ENCODE measurements at places on chromosomes 6 and 20.

DNA sequence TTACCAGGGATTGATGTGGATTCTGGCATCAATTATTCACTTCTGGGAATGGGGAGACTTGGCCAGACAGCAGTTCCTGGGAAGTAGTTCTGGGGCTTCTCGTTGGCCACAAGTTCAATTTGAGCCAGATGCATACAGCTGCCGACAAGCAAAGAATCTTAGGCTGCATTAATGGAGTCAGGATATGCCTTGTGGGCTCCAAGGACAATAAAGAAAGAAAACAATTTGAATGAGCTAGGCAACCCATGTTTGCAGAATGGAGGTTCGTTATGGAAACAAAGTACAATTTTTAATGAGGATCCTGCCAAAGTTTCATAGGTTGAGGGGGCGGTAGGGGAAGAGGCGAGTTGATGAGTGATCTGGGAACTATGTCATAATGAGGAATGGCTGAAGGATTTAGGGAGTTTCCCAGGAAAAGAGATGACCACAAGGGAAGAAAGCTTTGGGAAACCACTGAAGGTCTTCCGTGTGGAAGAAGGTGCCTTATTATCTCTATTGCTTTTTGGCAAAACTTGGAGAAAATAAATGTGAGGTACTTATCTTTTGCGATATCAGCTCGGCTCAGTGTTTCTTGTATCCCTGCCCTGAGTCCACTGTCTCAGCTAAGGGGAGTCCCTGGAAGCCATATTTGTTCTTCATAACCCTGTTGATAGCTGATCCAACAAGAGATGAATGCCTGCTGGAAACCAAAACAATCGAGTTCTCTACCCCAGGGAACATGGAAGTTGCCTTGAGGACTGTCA is 181.0 kb upstream of the ZNF217 start:
- no peaks in the 10 kb centered on the region for H3K4me1 ChIP-seq
- no peak overlapping the region for H3K4me3 ChIP-seq
- H3K27me3 ChIP-seq, result no peaks in the 10 kb centered on the region
- no peaks in the 10 kb centered on the region for H3K36me3 ChIP-seq
- H3K27ac ChIP-seq, result no peak overlapping the region

DNA sequence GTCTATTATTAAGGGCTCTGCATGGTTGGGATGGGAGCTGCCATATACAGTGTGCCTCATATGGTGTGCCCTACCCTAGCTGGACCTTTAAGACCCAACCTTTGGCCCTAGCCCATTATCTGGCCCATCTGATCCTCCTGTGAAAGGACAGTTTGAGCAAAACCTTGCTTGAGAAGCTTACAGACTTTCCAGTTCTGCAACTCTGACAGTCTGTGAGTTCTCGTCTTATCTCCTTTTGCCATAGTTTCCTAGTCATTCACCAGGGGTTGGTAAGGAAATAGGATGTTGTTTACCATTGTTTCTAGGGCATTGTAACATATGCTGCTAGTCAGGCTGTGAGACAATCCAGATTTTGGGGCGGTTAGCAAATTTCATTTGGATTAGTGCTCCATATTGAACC is 17.2 kb downstream of the CTNNBL1 start:
- no peaks in the 10 kb centered on the region for H3K4me1 ChIP-seq
- no peak overlapping the region for H3K4me3 ChIP-seq
- H3K36me3 ChIP-seq, result no peaks in the 10 kb centered on the region
- no peak for DNase-seq

DNA sequence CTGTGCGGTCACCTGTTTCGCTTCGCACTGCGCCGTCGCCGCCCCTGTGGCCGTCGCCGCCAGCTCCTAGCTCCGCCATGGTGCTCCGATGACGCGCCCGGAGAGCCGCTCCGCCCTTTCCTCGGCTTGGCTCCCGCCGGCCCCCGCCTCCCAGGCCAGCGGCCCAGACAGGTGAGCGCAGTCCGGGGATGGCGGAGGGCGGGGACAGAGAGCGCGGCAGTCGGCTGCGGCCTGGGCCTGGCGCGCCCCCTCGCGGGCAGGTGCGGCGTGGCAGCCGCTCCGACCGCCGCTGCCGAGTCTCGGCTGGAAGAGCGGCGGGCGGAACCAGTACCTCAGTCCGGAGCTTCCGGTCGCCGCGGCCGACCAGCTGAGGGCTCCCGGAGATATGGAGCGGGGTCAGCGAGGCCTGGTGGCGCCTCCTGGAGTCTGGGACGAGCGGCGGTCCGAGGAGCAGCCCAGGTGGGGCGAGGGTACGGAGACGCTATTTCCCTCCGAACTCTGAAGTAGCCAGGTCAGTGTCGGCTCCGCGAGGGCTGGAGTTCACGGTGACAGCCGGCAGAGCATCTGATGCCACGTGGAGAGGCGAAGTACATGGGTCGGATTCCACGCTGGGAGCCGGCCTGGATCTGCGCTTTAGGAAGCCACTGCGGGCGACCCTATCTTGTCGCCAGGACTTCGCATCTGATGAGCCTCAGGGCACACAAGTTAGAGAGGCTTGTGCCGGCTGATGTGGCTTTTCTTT is at the start of gene MAP7:
MAP7 (minus strand) TSS at position 93 of the 742 bp plus-strand sequence; CDS start at position 79, 14 bp downstream.
- peak within 1 kb of the TSS; percentile 60 for H3K27ac ChIP-seq
- H3K4me3 ChIP-seq, result peak within 1 kb of the TSS; percentile 56
- H3K27me3 ChIP-seq, result peaks cover 7% of the 10 kb centered on the region

DNA sequence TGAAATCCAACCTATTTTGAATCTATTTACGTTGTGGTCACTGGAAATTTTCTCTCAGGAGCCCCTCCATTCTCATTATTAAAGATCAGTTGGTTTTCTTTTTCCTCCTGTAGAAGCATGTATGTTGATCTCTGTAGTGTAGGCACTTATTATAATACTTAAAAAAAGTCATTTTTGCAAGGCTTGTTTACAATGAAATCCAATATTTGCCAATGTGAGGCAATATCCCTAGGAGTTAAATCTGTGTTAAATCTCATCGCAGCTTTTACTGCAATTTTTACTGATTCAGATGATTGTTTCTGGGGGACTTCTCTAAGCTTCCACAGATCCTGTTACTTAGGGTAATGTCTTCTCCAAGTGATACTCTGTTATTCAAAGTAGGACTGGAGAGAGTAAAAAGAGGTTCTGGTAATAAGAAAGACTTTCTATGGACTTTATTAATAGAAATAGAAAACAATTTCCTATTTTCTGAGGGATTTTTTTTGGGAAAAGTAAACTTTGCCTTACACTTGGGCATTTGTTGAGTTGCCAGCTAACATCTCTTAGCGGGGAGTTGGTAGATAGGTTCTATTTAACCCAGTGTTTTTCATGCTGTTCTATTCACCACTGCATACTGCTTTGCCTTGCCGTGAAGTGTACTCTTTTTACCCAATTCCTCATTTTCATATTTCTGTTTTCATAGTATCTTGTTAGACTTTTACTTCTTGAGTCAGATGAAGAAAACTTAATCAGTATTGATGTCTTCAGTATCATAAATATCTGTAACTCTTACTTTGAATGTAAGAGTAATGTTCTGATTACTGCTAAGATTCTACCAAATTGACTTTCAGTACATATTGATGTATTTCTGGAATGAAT is 48.6 kb downstream of the CDKAL1 start:
- no peaks in the 10 kb centered on the region for H3K4me1 ChIP-seq
- H3K4me3 ChIP-seq, result no peak overlapping the region
- H3K36me3 ChIP-seq, result no peaks in the 10 kb centered on the region
- no peak overlapping the region for H3K27ac ChIP-seq

DNA sequence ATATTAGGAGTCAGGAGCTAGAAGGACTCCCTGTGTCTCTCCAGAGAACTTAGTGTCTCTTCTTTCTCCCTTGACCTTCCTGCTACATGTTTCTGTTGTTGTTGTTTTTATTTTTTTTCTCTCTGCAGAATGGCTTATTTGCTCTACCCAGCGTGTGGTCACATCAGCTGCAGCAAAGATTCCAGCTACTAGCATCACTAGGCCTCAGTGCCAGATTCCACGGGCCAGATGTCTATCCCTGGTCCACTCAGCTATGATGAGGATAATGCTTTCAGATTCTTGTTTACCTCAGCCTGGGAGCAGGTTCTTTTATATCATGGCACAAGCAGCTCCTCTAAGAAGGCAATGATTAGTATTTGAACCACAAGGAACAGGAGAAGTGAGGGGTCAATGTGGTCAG is 110.0 kb downstream of the PLCB1 start:
- H3K36me3 ChIP-seq, result no peaks in the 10 kb centered on the region
- H3K27me3 ChIP-seq, result no peaks in the 10 kb centered on the region
- no peak overlapping the region for H3K4me3 ChIP-seq
- no peak overlapping the region for H3K27ac ChIP-seq
- DNase-seq, result no peak

- no peak for DNase-seq
- no peaks in the 10 kb centered on the region for H3K27me3 ChIP-seq
- no peak overlapping the region for H3K4me3 ChIP-seq
- H3K27ac ChIP-seq, result no peak overlapping the region
These were observed 564.0 kb upstream of the JARID2 start for GRCh38 chr6:14681699-14682487.

- DNase-seq, result peak; percentile 97
- no peaks in the 10 kb centered on the region for H3K4me1 ChIP-seq
- no peak overlapping the region for H3K27ac ChIP-seq
These were observed 138.0 kb downstream of the HFE start for GRCh38 chr6:26224940-26225847.

GRCh38 chr6:13404228-13404891 is 76.0 kb upstream of the TBC1D7 start:
- H3K4me3 ChIP-seq, result no peak overlapping the region
- no peaks in the 10 kb centered on the region for H3K4me1 ChIP-seq

- no peak overlapping the region for H3K27ac ChIP-seq
- no peaks in the 10 kb centered on the region for H3K4me1 ChIP-seq
- H3K4me3 ChIP-seq, result no peak overlapping the region
- H3K27me3 ChIP-seq, result no peaks in the 10 kb centered on the region
These were observed 82.4 kb downstream of the GJA10 start for GRCh38 chr6:89976694-89977020.

- DNase-seq, result no peak
- no peaks in the 10 kb centered on the region for H3K36me3 ChIP-seq
- no peaks in the 10 kb centered on the region for H3K27me3 ChIP-seq
- no peaks in the 10 kb centered on the region for H3K4me1 ChIP-seq
- no peak overlapping the region for H3K4me3 ChIP-seq
These were observed 107.3 kb downstream of the GMPR start for GRCh38 chr6:16345449-16346330.

- no peak overlapping the region for H3K27ac ChIP-seq
- H3K27me3 ChIP-seq, result no peaks in the 10 kb centered on the region
- no peaks in the 10 kb centered on the region for H3K4me1 ChIP-seq
These were observed 10.1 kb downstream of the HMGCLL1 start for GRCh38 chr6:55568808-55569439.

GRCh38 chr6:971981-972640 is 279.2 kb upstream of the EXOC2 start:
- DNase-seq, result no peak
- H3K27ac ChIP-seq, result no peak overlapping the region
- H3K36me3 ChIP-seq, result no peaks in the 10 kb centered on the region
- H3K27me3 ChIP-seq, result no peaks in the 10 kb centered on the region
- H3K4me3 ChIP-seq, result no peak overlapping the region

Data from kidney (tissue), 22 donors.